SW 1271 (cell line): ENCODE measurements at places on chromosomes 6 and 20.

- DNase-seq, result no peak
These were observed 179.9 kb downstream of the TRDN start for GRCh38 chr6:123456836-123457235.

GRCh38 chr6:84150705-84151104 lies 76.7 kb downstream of the CEP162 start:
- DNase-seq, result no peak

DNA sequence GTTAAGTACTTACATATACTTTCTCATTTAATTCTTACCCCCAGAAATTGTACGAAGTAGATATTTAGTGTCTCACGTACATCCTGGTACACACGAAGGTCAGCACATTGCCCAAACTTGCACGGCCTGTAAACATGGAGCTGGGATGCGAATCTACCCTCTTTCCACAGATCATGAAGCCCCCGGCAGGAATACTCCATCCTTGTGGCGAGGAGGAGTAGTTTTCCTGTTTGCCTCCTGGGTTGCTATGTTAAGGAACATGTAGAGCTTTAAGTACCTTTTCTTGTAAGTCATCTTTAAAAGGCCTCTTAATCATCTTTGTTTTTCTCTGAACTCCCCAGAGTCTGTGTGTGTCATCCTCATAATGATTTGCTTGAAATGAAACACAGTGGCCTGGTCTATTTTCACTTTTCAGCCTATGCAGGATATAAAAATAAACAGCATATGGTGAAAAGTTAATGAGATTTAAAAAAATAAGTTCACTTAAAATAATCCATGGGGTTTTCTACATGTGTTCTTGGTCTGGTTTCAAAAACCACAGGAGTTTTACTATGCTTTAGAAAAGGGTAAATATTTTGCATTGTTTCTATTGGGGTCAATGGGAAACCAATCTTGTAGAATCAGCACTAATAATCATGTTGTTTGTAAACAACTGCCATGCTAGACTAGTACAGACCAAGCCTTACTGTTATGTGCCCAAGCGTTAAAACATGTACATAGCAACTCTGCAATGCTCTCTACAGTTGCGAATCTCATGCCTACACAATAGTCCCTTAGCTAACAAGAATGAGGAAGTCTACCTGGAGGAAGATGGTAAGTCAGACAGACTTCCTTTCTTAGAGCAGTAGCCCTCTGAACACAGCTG lies 9.3 kb upstream of the ARID1B start:
- no peak for DNase-seq

- DNase-seq, result no peak
These were observed 16.6 kb downstream of the ZHX3 start for GRCh38 chr20:41300886-41301285.

DNA sequence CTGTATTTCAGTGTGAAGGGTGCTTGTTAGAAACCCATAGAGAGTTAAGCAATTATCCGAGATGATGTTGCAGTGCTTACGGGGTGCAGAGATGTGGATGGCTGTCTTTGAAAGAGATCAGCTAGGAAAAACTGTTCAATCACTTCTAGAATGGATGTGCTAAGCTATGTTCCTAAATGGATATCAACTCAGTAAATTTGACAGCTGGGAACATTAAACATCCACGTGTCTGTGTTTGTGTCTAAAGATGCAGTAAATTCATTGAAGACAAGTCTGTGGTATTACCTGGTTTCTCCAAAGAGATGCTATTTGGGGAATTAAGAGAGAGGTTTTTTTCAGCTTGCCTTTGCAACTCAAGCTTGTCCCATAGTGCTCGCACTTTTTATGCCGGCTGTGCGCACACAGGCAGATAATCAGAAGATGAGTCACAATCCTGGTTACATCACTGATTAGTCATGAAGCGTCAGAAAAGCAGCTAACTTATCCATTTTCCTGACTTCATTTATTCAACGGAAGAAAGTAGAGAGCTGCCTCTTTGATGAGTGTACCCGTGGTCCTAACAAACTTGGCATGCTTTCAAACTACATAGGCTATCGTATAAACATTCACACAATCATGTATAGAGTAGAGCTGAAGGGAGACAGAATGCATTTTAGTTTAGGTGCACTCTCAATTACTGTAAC lies 691.7 kb upstream of the SLC35B3 start:
- DNase-seq, result peak; percentile 63

GRCh38 chr6:37218511-37218910 lies 39.1 kb upstream of the TBC1D22B start:
- no peak for DNase-seq

- DNase-seq, result no peak
These were observed 84.2 kb downstream of the ISM1 start for GRCh38 chr20:13305284-13305683.

GRCh38 chr6:166258854-166259276 lies 49.3 kb downstream of the PRR18 start:
- DNase-seq, result no peak

DNA sequence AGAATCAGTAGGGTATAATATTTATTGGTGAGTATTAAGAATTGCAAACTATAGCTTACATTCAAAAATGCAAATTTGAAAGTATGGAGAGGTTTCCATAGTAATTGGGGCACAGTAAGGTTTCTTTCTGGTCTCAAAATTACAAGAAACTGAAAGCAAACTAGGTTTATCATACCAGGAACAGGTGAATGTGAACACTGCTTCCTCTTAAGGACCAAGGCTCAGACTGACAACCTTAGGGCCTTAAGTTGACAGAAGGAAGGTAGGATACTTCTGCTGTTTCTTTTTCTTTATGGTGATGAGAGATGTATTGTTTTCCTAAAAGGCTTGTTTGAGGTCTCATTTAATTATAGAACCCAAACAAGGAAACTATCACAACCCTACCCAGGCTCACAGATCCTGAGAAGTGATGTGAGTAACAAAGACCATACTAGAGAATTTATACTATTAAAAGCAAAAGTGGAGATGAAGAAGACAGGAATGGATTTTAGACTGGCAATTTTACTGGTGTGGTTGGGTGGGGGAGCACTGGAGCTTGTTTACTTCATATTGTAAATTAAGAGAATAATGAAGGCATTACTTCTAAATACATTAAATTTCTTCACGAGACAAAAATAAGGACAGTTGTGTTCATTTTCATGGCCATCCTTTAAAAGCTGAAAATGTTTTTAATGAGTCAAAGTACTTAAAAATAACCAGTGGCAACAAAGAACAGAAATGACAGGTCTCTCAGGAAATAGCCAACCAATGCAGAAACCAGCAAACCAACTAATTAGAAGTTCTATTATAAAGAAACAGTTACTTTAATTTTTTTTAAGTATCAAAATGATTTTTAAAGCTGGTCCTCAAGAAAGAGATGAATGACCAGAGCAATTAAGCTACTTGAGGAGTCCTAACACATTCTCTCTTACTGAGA lies 21.3 kb downstream of the STAU1 start:
- no peak for DNase-seq

GRCh38 chr6:94597487-94597886 lies 979.8 kb upstream of the MANEA start:
- DNase-seq, result no peak

GRCh38 chr6:170173335-170173881 lies 117.5 kb downstream of the DLL1 start:
- DNase-seq, result no peak

DNA sequence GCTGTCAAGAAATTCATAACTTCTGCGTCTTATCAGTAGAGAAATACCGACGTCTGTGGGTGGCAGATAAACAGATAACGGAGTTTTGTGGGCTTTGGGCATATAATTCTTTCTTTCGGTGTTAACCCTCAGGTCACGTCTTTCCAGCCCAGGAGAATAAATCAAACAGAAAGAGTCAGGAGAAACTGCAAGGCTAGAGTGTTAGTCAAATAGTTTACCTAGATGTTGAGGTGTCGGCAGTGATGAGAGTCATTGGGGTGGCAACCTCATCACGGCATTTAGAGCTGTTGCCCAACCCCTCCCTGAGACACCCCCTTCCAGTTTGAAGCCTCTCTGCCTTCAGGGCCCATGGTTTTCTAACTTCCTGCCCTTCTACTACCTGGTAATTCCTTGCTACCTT lies 49.5 kb downstream of the ADTRP start:
- no peak for DNase-seq

GRCh38 chr6:39850736-39851297 lies 58.6 kb downstream of the DAAM2 start:
- DNase-seq, result no peak

DNA sequence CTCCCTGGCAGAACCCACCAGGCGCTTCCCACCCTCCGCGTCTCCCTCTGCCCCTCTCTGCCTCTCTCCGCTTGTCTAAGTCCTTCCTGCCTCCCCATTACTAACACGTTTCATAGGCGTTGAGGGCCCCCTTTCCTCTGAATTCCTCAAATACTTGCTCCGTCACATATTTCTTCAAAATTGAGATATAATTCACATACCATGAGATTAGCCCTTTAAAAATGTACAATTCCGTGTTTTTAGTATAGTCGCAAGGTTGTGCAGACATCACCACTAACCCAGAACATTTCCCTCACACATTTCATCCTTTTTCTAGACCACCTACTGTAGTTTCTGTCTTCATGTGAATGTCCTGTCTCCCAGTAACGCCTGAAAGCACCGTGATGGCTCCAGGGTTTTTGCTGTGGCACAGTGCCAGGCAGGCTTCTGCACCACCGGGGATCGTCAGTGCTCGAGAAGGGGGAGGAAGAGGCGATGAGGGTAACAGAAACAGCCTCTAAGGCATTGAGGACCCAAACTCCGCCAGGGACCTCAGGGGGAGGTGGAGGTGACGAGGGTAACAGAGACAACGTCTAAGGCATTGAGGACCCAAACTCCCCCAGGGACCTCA lies 141.9 kb upstream of the SNX9 start:
- no peak for DNase-seq

DNA sequence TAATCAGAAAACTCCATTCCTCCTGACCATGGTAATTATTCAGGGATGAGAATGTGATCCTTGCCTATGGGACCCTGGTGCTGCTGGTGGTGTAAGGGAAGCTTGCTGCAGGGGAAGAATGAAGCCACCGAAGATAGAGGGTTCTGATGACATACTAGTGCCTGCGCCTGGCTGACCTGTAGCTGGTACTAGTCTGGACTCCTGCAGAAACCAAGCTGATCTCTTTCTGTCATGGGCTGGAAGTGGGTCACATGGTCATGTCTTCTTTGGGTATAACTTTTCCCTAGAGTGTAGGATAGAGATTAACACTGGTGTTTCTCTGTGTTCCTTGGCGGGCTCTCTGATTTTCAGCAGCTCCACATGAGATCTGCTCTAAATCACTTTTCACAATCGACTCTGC lies 8.6 kb upstream of the SLC4A11 start:
- DNase-seq, result no peak

DNA sequence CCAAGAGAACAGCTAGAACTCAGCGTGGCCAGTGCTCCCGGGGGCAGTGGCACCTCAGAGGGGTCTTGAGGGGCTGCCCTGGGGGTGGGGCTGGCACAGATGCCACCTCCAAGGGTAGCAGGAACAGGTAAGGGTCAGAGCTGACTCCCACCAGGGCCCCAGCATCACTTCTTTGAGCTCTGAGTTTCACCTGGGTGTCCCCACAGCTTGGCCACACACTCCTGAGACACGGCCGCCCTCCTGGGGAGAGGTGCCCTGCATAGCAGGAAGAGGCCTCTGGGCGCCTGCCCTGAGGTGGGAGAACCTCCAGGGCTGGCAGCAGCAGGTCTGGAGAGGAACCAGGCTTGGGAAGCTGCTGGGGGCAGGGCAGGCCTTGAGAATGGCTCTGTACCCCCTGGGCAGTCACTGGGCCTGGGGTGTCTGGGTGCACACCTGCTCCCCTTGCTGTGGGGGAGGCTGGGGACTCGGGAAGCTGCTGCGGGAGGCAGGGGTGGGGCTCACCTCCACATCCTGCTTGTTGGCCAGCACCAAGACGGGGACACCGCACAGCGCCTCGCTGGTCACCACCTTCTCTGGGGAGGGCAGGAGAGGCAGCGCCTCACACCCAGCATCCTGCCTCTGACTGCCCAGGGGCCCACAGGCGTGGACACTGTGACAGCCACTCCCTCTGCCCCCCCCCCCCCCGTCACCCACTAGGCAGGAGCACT lies 5.0 kb downstream of the TNFRSF6B start:
- no peak for DNase-seq

DNA sequence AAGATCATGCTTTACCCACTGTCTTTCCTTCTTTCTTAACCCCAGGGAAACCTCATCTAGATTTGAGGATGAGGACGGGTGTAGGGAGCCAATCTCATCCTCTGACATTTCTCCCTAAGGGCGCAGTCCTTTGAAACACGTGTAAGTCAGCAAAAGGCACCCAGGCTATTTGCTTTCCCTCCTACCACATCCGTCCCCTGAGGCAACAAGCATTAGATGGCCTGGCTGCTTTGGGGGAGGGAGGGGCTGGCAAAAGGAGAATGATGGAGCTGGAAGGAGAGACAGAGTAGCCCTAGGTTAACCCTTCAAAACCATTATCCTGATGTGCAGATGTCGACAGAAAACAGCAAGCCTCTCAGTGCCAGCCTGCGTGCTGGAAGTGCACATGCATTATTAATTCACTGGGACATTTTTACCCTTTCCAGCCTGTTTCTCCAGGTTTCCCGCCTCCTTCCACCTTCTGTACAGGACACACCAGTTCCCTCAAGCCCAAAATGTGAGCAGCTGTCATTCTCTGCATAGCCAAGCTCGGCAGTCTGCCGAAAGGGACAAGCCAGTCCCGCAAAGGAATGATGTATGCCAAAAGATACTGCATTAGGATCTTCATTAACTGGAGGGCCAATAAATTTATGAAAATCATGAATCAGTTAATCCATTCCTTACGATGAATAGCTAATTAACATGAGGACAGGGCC lies 547.2 kb downstream of the CD83 start:
- DNase-seq, result no peak

DNA sequence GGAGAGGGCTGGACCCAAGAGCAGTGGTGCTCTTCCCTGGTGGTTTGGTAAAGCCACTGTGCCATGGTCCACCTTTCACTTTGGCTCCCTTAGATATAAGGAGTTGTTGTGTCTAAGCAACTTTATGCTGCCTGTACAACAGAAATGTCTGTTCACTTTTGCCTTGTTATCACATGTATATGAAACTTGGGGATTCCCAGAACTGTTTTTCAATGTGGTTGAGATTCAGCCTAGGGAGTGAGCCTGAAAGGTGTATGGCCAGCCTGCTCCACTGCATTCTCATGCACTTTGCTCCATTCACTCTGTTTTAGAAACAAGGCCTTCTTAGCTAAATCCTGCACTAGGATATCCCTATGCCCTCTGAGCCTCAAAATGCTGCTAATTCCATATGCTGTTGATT lies 234.5 kb upstream of the THEMIS start:
- DNase-seq, result no peak

DNA sequence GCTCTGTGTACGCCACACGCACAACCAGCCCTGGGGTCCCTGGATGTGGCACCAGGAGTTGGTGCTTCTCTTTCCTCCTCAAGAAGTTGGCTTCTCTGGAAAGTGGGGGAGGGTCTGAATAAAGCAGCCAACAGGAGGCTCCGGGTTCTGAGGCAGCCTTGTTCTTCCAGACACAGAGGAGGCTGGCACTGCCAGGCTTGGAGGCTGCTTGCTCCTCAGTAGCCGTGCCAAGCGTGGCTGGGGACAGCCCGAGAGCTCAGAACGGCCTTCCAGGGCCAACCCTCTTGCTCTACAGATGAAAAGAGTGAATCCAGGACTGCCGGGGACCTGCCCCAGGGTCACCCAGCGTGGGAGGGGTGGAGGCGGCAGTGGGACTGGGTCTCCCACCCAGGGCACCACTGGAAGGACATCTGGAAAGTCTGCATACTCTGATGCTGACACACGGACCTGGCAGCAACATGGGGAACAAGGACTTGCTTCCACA lies 70.4 kb downstream of the SLC22A23 start:
- no peak for DNase-seq
